Stimulated activated CD8-positive, alpha-beta memory T cell treated with anti-CD3 and anti-CD28 coated beads, Interleukin-2, amount 100 ng/mL, for 48 hours (primary cell): ENCODE measurements at places on chromosomes 5 and 9.
A peak's percentile ranks its signal among the peaks of the same experiment; 100 is the strongest.

DNA sequence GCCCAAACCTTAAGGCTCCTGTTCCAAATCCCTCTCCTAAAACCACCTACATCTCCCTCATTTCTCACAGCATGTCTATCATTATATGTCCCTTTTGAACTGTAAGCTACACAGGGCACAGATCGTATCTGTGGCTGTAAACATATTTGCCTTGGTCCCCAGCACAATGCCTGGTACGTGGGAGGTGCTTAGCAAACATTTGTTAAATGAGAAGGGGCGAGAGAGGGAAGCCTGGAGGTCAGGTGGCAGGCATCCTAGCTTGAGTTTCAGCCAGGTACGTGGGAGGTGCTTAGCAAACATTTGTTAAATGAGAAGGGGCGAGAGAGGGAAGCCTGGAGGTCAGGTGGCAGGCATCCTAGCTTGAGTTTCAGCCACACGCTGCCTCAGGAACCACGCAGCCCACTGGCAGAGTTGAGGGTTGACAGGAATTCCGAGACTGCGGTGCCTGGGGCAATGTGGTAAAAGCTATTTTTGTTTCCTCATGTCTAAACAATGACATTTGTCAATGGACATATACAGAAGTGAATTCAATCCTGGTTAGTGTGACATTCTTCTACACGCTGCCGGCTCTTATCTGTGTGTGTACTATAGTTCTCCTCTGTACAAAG lies 113.6 kb downstream of the EFNA5 start:
- no peak for DNase-seq

- no peak for DNase-seq
Observed at GRCh38 chr5:59066367-59067163, 483.7 kb downstream of the RAB3C start.

GRCh38 chr9:71025201-71025600 lies 96.2 kb downstream of the TRPM3 start:
- DNase-seq, result no peak

GRCh38 chr9:24616863-24617262 lies 71.2 kb upstream of the IZUMO3 start:
- DNase-seq, result no peak

GRCh38 chr9:125700791-125701190 lies 6.2 kb downstream of the MAPKAP1 start:
- DNase-seq, result peak; percentile 20

DNA sequence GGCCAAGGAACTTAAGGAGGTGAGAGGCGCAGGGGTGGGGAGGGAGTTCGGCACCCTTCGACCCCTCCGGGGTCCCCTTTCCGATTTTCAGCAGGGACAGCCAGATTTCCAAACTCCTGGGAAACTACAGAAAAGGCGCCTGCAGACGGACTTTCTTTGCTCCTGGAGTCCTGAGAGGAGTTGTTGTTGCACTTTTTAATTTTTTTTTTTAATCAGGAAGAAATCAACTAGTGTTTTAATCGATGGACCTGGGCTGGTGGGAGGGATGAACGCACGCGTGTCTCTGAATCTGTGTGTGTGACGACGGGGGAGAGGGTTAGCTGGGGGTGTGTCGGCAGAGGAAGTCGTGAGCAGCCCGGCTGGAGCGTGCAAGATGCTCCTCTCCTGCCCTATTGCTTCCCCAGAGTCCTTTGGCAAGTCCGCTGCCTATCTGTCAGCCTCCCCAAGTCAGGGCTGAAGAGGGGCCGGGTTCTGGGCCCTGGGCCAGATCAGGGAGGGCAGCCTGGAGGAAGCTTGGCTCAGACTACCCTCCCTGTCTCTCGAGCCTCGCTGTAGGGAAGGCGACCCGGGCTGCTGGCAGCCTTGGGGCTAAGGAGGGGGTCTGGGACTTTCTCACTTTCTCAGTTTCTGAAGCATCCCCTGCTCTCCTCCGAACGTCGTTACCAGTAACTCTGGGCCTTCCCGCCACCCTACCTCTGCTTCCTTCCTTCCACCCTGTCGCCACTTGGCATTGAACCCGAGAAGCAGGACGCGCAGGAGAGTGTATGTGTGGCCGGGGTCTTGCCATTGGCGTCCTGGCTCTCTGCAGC lies 731 bp downstream of the PRR16 start:
- DNase-seq, result no peak
